Brain (organoid and tissue), 16 donors: ENCODE measurements at places on chromosomes 12 and 14. TPM values are rescaled to one million over a fixed set of nuclear protein-coding genes. Genes with fewer than 3 reads are reported as not detected.

DNA sequence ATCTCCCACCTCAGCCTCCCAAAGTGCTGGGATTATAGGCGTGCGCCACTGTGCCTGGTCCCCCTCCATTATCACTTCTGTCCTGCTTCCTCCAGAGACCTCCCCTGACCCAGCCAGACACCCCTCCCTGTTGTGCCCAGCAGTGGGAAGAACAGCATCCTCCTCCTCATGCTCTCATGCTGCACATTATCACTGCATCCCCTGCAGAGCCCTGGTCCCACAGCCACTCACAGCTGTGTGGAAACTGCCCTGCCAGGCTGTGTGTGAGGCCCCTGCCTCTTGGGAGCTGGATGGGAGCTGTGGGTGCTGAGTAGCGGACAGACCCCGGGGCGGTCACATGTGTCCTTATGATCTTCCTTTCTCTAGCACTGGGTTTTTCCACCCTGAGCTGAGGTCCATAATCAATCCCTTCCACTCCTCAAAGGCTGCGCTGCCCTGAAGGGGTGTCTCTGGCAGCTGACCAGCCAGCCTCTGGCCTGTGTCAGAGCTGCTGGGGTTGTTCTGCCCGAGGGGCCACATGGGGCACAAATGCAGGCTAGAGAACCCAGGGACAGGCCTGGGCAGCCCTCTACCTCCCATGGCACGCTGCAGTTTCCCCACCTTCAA is 9.2 kb downstream of the HIP1R start:
- DNase-seq = no peak

- DNase-seq = no peak
Observed at GRCh38 chr12:9698681-9699080, 29.2 kb downstream of the CLEC2D start.

PRICKLE1 gene
- polyA plus RNA-seq = 2.9 TPM

- DNase-seq = no peak
Observed at GRCh38 chr12:74890237-74890599, 319.4 kb downstream of the KCNC2 start.

DNA sequence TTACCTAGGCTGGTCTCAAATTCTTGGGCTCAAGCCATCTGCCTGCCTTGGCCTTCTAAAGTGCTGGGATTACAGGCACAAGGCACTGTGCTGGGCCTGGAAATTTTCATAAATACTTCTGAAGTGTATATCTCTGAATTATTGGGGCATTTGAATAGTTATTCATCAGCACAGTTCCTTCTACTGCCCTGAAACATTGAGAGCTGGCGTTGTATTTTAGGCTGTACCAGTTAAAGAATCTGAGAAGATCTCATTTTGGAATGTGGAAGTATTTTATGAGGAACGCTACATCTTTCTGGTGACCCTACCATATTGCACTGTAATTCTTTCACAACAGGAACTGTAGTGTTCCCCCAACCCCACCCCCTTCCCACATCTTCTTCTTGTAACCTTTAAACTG is 349.0 kb upstream of the RGS6 start:
- DNase-seq = no peak
